Osteoblast (primary cell): ENCODE measurements at places on chromosomes 1 and 21. TPM values are rescaled to one million over a fixed set of nuclear protein-coding genes. Genes with fewer than 3 reads are reported as not detected.

Gene ELAPOR1
- 0.36 and 0.59 TPM in 2 replicates for total RNA-seq

Gene GUCA2A
- total RNA-seq, result not detected in 2 replicates

Gene DIO1
- not detected in 2 replicates for total RNA-seq

Gene SYCP1
- not detected in 2 replicates for total RNA-seq

Gene EXO1
- 1.8 and 6.2 TPM in 2 replicates for total RNA-seq

Gene KCNAB2
- 5.0 and 5.8 TPM in 2 replicates for total RNA-seq

- no peak overlapping the region for H3K4me3 ChIP-seq
- no peaks in the 10 kb centered on the region for H3K27me3 ChIP-seq
- no peak overlapping the region for H3K27ac ChIP-seq
- no peaks in the 10 kb centered on the region for H3K36me3 ChIP-seq
- DNase-seq, result no peak
- H3K4me1 ChIP-seq, result peaks cover 12% of the 10 kb centered on the region
Measured at GRCh38 chr1:234750922-234751627, 141.1 kb upstream of the IRF2BP2 start.

GRCh38 chr1:245466261-245466660 is 311.5 kb downstream of the KIF26B start:
- H3K4me3 ChIP-seq, result no peak overlapping the region
- H3K4me1 ChIP-seq, result no peaks in the 10 kb centered on the region
- H3K27me3 ChIP-seq, result no peaks in the 10 kb centered on the region
- DNase-seq, result no peak
- H3K27ac ChIP-seq, result no peak overlapping the region

GRCh38 chr1:23531562-23532094 is 595 bp upstream of the E2F2 start:
- no peak overlapping the region for H3K27ac ChIP-seq
- H3K4me3 ChIP-seq, result peak overlapping the region; percentile 69
- H3K36me3 ChIP-seq, result no peaks in the 10 kb centered on the region
- DNase-seq, result no peak

DNA sequence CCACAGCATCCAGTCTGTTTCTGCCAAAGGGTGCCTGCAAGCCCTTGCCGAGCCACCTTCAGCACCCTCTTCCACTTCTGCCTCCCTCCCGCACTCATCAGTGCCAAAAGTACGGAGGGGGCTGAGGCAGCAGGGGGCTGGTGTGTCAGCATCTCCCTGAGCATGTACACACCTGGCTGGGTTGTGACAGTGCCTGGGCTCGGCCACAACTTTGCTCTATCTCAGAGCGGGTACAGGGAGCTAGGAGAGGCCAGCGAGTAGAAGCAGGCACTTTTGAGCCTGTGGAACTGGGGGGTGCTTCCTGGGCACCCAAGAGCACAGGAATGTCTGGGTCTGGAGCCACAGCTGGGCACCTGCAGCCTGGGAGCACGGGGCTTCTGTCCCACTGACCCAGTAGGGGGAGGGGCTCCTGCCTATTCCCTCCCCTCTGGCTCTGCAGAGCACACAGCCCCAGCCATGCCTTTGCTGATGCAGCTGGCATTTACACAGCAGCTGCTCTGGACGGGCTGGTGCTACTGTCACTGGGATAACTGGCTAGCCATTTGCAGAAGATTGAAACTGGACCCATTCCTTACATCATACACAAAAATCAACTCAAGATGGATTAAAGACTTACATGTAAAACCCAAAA is 319.8 kb upstream of the RRP15 start:
- H3K27ac ChIP-seq, result no peak overlapping the region
- no peaks in the 10 kb centered on the region for H3K4me1 ChIP-seq
- H3K27me3 ChIP-seq, result no peaks in the 10 kb centered on the region
- H3K4me3 ChIP-seq, result no peak overlapping the region
- H3K36me3 ChIP-seq, result no peaks in the 10 kb centered on the region
- DNase-seq, result no peak
